ENCODE measurements at places on chromosomes 12 and 14. TPM values are rescaled to one million over a fixed set of nuclear protein-coding genes. Genes with fewer than 3 reads are reported as not detected.

Gene GRIN2B
- 0.08 TPM for total RNA-seq

- DNase-seq, result no peak
Measured at GRCh38 chr12:2286461-2287131, 233.8 kb downstream of the CACNA1C start.

Gene FGF23
- total RNA-seq, result not detected

Gene CLEC2A
- not detected for total RNA-seq

DNA sequence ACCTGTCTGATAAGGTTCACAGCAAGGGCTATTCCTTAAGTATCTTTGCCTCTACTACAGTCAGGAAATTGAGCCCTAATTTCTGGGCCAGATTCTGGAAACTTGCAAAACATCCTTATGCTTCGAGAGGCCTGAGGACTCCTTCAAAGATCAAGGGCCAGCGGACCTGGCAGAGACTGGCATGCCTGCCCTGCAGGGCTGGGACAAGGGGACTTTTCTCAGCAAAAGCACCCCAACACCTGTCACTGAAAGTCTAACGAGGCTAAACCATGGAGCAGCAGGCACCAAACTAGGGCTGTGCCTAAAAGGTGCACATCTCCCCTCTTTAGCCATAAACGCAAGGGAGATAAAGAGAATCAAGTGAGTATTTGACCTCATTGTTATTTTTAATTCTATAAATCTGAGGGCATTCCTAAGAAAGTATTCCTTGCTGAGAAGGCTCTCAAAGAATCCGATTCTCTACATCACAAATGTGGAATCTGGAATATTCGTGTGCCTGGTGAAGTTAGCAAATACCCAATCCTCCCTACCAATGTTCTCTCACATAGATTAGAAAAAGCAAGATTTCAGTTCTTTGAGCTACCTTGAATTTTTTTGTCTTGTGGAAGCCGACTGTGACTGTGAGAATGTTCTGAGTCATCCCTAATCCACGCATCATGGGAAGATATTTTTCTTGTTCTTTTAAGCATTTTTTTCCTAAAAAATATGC lies 328.2 kb upstream of the NOVA1 start:
- DNase-seq, result no peak

DNA sequence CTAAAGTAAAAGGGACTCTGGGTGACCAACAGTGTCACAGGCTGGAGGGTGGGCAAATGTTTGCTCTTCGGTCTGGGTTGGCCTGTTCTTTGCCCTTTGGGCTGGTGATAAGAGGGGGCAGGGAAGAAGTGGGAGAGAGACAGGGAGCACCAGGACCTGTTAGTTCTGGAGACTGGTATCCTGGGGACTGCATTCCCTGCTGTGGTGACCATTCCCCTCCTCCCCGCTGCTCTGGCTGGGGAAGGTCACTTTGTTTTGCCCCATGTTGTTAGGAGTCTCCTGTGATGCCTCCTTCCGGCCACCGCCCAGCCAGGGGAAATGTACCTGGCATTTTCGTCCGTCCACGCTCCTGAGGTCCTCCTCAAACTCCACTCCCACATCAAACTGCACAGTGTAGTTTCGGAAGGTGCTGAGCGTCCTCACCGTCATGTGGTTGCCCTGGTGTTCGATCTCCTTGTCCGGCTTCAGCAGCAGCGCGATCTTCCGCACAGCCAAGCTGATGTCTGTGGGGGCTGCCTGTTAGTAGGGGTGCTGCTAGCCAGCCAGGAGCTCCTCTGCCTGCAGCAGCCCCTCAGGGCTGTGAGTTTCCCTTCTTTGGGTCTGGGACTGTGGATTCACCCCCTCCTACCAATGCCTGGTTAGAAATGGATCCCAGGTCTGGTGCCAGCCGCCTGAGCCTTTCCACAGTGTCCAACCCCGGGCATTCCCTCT lies 618 bp downstream of the RBP5 start:
- DNase-seq, result peak; percentile 8

GRCh38 chr14:63231766-63232165 lies 27.5 kb downstream of the RHOJ start:
- DNase-seq, result no peak

DNA sequence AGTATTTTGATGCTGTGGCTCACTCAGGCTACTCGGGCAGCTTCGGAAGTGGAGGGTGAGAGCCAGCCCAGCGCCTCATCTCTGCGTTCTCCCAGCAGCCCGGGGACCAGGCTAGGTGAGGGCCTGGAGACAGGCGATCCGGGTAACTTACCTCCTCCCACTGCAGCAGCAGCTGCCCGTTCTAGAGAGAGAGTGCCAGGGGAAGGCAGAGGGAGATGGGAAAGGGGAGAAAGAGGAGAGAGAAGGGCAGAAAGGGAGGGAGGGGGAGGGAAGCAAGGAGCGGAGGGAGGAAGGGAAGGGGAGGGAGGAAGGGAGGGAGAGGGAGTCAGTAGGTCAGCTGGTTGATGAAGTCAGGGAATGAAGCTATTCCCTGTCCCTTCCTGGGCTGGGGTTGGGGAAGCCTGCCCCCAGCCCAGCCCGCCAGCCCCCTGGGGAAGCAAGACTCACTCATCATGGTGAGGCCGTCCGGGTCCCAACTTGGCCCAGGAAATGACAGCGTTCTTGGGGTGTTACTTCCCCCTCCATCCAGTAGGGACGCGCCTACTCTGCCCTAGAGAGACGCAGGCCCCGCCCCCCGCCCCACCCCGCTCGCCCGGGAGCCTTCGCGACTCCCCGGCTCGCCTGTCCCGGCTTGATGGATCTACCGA lies at the start of gene IFI27L2:
IFI27L2 (minus strand) TSS at position 494 of the 647 bp plus-strand sequence; CDS start at position 454, 40 bp downstream.
- DNase-seq, result peak; percentile 61

- no peak for DNase-seq
Measured at GRCh38 chr12:76246611-76247010, 101.6 kb downstream of the BBS10 start.

Measured in HT-29 (cell line).